ENCODE measurements at places on chromosomes 3 and 15. TPM values are rescaled to one million over a fixed set of nuclear protein-coding genes. Genes with fewer than 3 reads are reported as not detected.

The LRTM1 gene
- total RNA-seq: not detected

- no peak overlapping the region for H3K4me3 ChIP-seq
- H3K27me3 ChIP-seq: no peaks in the 10 kb centered on the region
- peaks cover 3% of the 10 kb centered on the region for H3K36me3 ChIP-seq
- DNase-seq: peak; percentile 93
- peaks cover 87% of the 10 kb centered on the region for H3K4me1 ChIP-seq
Observed at GRCh38 chr15:67146875-67147381, 81.5 kb downstream of the SMAD3 start.

DNA sequence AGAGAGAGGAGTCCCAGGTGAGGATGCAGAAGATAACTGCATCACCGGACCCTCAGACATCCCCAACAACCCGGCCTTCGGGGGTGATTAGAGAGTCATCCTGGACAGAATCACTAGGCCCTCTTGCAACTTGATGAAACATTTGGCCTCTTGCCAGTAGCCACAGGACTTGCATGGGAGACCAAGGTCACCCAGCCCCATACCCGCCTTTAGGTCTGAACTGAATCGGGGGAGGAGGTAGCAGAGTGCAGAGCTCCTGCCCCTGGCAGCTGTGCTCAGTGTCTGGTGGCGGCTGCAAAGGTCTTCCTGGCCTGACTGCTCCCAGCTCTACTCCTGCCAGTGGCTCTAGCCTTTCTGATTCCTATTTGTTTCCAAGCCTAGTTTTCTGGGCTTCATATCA lies 12.4 kb downstream of the PIF1 start:
- H3K36me3 ChIP-seq: no peaks in the 10 kb centered on the region
- peak; percentile 12 for DNase-seq
- peaks cover 7% of the 10 kb centered on the region for H3K27me3 ChIP-seq
- no peak overlapping the region for H3K4me3 ChIP-seq
- H3K27ac ChIP-seq: no peak overlapping the region

- H3K4me1 ChIP-seq: no peaks in the 10 kb centered on the region
- no peak overlapping the region for H3K4me3 ChIP-seq
- H3K27me3 ChIP-seq: no peaks in the 10 kb centered on the region
- H3K27ac ChIP-seq: no peak overlapping the region
- no peaks in the 10 kb centered on the region for H3K36me3 ChIP-seq
Observed at GRCh38 chr3:34881026-34881425, 758.3 kb upstream of the ARPP21 start.

DNA sequence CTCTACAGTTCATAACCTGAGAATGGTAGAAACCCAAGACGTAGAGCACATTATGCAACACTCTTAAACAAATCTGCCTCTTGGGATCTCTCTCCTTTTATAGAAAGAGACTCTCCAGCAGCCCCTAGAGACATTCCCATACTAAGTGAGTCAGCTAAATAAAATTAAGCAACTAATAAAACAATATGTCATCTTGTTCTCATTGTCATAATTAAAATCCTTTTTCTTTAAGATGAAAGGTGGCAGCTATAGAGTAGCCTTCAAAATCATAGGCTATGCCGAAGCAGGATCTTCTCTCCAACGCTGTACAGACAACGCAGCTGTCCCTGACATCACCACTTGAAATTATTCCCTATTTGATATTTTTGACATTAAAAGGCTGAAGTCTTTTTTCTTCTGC lies 790.0 kb downstream of the FHIT start:
- H3K4me3 ChIP-seq: no peak overlapping the region
- H3K36me3 ChIP-seq: no peaks in the 10 kb centered on the region
- no peaks in the 10 kb centered on the region for H3K27me3 ChIP-seq
- DNase-seq: no peak
- H3K27ac ChIP-seq: no peak overlapping the region
- no peaks in the 10 kb centered on the region for H3K4me1 ChIP-seq

The ALS2CL gene
- 8.5 TPM for total RNA-seq

DNA sequence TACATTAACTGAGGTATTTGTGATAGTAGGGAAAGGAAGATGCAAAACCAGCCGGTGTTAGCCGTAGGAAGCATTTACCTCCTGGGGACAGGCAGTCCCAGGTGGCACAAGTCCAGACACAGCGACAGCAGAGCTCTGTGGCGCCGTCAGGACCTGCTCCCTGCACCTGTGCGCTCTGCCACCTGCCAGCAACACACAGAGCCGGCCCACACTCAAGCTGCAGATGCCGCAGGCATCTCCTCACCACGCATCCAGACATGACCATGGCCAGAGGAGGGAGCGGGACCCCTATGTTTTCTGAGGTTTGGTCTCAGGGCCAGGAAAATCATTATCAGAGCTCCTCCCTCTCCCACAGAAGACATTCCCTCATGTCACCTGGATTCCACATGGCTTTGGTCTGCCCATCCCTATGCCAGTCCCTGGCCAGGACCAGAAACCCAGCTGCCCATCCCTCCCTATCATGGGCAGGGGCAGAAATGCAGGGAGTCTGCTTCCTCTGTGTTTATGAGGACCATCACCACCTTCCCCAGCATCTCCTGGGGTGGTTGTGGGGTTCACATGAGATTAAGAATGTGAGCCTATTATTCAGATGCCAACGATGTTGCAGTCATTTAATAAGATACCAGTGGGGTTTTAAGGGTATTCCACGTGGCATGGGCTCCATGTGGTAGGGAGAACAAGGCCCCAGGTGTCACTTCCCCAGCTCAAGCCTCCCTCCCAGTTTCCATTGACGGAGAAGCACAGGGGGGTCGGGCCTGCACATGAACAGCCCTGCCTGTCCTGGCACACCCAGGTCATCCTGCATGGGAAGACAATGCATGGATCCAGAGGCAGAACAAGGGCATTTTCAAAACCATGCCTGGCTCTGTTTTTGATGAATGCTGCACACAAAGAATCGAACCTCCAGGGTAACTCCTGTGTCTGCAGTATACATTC lies 251.1 kb downstream of the OCA2 start:
- no peaks in the 10 kb centered on the region for H3K36me3 ChIP-seq
- H3K4me3 ChIP-seq: no peak overlapping the region
- no peaks in the 10 kb centered on the region for H3K27me3 ChIP-seq
- H3K4me1 ChIP-seq: peaks cover 17% of the 10 kb centered on the region

The RTP3 gene
- not detected for total RNA-seq

DNA sequence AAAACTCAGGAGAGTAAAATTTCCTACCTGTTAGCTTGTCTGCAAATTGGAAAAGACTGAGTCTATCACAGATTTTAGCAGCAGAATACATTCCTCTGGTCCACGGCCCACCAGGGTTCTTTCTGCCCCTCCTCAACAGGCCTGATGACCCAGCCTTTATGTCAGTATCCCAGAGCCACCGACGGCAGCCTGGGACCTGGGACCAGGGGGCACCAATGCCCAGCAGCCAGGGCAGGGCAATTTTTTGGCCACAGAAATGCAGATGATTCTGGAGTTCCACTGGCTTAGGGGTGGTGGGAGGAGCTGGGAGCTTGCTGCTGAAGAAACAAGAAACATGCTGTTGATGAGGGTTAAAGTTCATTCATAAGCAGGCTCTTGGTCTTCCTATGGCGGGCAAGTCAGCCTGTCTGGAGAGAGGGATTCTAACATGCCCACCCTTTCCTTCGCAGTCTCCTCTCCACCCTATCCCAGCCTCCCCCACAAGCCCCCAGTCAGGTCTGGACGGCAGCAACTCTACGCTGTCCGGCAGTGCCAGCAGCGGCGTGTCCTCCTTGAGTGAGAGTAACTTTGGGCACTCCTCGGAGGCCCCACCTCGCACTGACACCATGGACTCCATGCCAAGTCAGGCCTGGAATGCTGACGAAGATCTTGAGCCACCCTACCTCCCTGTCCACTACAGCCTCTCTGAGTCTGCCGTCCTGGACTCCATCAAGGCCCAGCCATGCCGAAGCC lies 4.3 kb upstream of the MANF start:
- no peaks in the 10 kb centered on the region for H3K27me3 ChIP-seq
- no peak overlapping the region for H3K4me3 ChIP-seq
- no peak overlapping the region for H3K27ac ChIP-seq
- peaks cover 8% of the 10 kb centered on the region for H3K4me1 ChIP-seq
- no peaks in the 10 kb centered on the region for H3K36me3 ChIP-seq
- no peak for DNase-seq

DNA sequence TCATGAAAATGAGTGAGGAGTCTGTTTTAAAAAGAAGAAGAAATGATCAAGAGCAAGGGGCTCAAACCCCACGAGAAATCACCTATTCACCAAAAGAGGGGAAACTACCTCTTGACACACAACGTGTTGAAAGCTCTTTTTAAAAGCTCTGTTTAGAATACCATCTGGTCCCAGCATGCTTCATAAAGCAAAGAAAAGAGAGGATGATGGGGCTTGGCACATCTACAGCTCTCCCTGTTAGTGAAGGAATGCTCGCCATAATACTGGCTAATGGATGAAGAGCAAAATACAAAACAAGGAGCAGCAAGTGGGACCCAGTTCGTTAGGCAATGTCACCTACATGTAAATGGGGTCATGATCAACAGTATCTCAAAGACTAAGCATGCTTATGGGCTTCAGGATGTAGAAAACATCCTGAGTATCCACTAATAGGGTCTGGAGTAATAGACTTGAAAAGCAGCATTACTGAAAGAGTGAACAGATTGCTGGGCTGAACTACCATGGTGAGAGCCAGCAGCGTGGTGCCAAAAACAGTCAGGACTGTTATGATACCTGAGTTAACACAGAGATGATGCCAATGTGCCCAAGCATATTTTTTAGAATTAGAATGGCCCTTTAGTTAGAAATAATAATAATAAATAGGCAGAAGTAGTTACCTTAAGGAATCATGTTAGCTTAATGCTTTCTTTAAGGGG lies 159.7 kb upstream of the POU1F1 start:
- DNase-seq: peak; percentile 12
- H3K27me3 ChIP-seq: no peaks in the 10 kb centered on the region
- H3K36me3 ChIP-seq: no peaks in the 10 kb centered on the region
- H3K4me3 ChIP-seq: no peak overlapping the region
- H3K4me1 ChIP-seq: peaks cover 11% of the 10 kb centered on the region

- no peaks in the 10 kb centered on the region for H3K27me3 ChIP-seq
- H3K4me1 ChIP-seq: no peaks in the 10 kb centered on the region
- DNase-seq: no peak
- H3K27ac ChIP-seq: no peak overlapping the region
- H3K36me3 ChIP-seq: no peaks in the 10 kb centered on the region
Observed at GRCh38 chr3:4512895-4513616, 19.9 kb downstream of the ITPR1 start.

- H3K4me1 ChIP-seq: no peaks in the 10 kb centered on the region
- H3K36me3 ChIP-seq: no peaks in the 10 kb centered on the region
- DNase-seq: no peak
- H3K27me3 ChIP-seq: no peaks in the 10 kb centered on the region
- no peak overlapping the region for H3K4me3 ChIP-seq
- no peak overlapping the region for H3K27ac ChIP-seq
Observed at GRCh38 chr15:58087871-58088270, 22.4 kb upstream of the ALDH1A2 start.

GRCh38 chr3:144112437-144112836 lies 140.8 kb downstream of the DIPK2A start:
- H3K4me3 ChIP-seq: no peak overlapping the region
- H3K27ac ChIP-seq: no peak overlapping the region
- no peaks in the 10 kb centered on the region for H3K27me3 ChIP-seq
- DNase-seq: no peak
- H3K36me3 ChIP-seq: no peaks in the 10 kb centered on the region
- H3K4me1 ChIP-seq: no peaks in the 10 kb centered on the region

DNA sequence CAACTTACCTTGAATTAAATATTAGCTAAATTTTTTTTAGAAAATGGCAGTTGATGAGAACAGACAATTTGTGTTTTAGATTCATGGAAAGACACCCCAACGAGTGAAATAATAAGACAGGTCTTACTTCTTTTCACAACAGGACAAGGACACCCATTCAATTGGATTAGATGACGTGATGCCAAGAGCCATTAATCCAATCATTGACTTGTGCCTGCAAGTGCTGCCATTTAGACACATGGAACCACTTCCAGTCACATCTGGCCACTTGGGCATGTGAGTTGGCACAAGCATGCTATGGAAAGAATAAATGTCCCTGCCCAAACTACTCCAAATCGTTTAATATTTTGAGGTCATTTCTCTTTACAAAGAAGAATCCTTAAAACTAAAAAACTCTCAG lies 1308.8 kb downstream of the ROBO2 start:
- no peaks in the 10 kb centered on the region for H3K27me3 ChIP-seq
- no peak overlapping the region for H3K4me3 ChIP-seq
- no peaks in the 10 kb centered on the region for H3K4me1 ChIP-seq
- H3K27ac ChIP-seq: no peak overlapping the region
- DNase-seq: no peak
- H3K36me3 ChIP-seq: no peaks in the 10 kb centered on the region

DNA sequence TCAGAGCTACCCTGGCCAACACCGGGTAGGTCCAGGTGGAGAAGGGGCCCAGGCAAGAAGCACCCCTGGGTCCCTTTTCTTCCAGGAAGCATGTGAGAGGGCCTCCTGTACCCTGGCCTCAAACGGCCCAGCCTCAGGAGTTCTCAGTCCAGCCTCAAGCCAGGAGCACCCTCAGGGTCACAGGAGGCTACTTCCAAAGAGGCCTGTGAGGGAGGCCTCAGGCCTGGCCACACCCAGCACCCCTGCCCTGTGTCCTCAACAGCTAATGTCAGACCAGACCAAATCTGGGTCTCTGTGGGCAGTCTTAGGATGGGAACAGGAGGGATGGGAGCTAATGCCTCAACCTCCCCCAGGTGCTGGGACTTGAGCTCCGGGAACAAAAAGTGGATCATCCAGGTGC lies 23.5 kb downstream of the PTH1R start:
- H3K27me3 ChIP-seq: no peaks in the 10 kb centered on the region
- no peak overlapping the region for H3K27ac ChIP-seq
- no peak overlapping the region for H3K4me3 ChIP-seq
- DNase-seq: no peak

GRCh38 chr3:71464613-71465012 lies 118.9 kb downstream of the FOXP1 start:
- DNase-seq: no peak
- peaks cover 2% of the 10 kb centered on the region for H3K36me3 ChIP-seq
- H3K27ac ChIP-seq: no peak overlapping the region
- no peak overlapping the region for H3K4me3 ChIP-seq
- peaks cover 15% of the 10 kb centered on the region for H3K4me1 ChIP-seq
- no peaks in the 10 kb centered on the region for H3K27me3 ChIP-seq

- H3K4me3 ChIP-seq: no peak overlapping the region
- no peaks in the 10 kb centered on the region for H3K4me1 ChIP-seq
- H3K36me3 ChIP-seq: peaks cover 4% of the 10 kb centered on the region
- peak; percentile 66 for DNase-seq
- no peaks in the 10 kb centered on the region for H3K27me3 ChIP-seq
- peak overlapping the region; percentile 22 for H3K27ac ChIP-seq
Observed at GRCh38 chr15:65110676-65111292, 4.2 kb downstream of the UBAP1L start.

GRCh38 chr15:67826717-67827561 lies 1.6 kb downstream of the SKOR1 start:
- peaks cover 77% of the 10 kb centered on the region for H3K27me3 ChIP-seq
- no peaks in the 10 kb centered on the region for H3K36me3 ChIP-seq
- H3K4me1 ChIP-seq: peaks cover 7% of the 10 kb centered on the region

DNA sequence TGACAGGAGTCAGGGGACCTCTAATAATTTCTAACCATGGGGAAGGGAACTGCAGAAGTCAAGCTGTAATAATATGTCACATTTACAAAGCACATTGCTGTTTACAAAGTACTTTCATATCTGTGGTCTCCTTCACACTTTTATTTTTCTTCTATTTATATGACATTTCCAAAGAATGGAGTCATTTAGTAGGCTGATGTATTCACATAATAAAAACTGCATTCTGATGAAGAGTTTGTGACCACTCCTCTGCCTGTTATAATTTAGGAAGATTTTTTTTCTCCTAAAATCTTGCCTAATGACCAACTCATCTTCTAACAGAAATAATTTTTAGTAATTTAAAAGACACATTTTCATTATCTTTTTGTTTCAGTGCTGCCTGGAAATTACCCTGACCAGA lies 272.2 kb upstream of the VEPH1 start:
- H3K4me3 ChIP-seq: no peak overlapping the region
- H3K4me1 ChIP-seq: no peaks in the 10 kb centered on the region
- H3K36me3 ChIP-seq: no peaks in the 10 kb centered on the region
- H3K27ac ChIP-seq: no peak overlapping the region
- no peak for DNase-seq

The GOLGA6L26 gene
- not detected for total RNA-seq
